ENCODE measurements at places on chromosomes 6 and 20.

DNA sequence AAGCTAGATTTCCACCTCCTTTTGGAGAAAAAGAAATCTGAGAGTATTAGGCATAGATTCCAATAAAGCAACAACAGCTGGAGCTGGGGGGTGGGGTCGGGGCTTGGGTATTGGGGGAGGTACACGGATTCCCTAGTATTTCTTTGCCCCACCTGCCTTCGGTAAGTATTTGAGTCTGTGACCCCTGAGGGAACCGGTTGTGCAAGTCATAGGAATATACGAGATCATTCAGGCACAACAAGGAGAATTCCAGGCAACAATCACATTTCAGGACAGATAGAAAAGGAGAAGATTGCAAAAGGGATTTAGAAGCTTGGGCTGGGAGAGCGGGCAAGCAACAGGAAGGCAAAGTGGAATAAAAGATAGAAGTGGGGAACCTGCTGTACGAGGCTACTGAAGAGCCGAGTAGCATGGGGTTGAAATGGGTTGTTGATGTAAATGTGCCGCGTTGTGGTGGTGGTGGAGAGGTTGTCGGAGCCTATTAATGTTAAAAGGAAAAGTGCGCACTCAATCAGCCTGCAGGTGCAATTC lies 148.9 kb downstream of the BCAS1 start:
- no peak for DNase-seq

GRCh38 chr6:49548613-49549304 lies 1.7 kb upstream of the C6orf141 start:
- no peak for DNase-seq

GRCh38 chr6:158751921-158752320 lies 67.2 kb downstream of the EZR start:
- DNase-seq: no peak

GRCh38 chr6:33147807-33148666 lies 44.2 kb downstream of the COL11A2 start:
- DNase-seq: peak; percentile 58

GRCh38 chr6:28867086-28867409 lies 56.7 kb downstream of the TRIM27 start:
- peak; percentile 47 for DNase-seq

GRCh38 chr20:63579017-63579694 lies 5.1 kb upstream of the HELZ2 start:
- no peak for DNase-seq

- no peak for DNase-seq
Measured at GRCh38 chr6:16688984-16689636, 72.2 kb downstream of the ATXN1 start.

- no peak for DNase-seq
Measured at GRCh38 chr6:27601668-27602254, 128.9 kb upstream of the ZNF184 start.

GRCh38 chr6:41427642-41428335 lies 92.4 kb downstream of the NCR2 start:
- DNase-seq: peak; percentile 38

- peak; percentile 81 for DNase-seq
Measured at GRCh38 chr6:4606821-4607704, 169.1 kb upstream of the CDYL start.

DNA sequence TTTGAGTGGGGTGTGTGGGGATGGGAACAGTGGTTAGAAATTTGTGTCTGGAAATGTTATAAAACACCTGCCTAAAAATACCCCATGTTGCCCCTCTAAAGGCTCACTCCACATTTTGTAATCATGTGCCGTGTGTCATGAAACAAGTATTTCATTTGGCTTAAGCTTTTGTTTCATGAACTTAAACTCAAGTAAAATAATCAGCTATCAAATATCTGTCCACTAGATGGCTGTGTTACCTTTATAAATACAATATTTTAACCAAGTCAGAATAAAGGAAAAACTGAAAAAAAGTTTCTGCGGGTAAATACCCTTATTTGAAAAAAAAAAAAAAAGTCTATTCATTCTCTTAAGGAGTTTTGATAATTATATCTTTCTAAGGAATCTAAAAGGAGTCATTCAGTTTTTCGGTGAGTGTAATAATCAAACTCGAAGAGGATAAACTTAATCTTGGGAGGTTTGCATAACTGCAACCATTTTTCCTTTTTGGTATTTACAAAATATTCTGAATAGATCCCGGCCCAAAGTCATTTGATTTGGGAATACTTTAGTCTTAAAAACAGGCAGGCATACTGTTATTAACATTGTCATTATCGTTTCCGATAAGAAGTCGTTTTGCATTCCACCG lies 29.9 kb upstream of the MTRF1L start:
- DNase-seq: no peak

DNA sequence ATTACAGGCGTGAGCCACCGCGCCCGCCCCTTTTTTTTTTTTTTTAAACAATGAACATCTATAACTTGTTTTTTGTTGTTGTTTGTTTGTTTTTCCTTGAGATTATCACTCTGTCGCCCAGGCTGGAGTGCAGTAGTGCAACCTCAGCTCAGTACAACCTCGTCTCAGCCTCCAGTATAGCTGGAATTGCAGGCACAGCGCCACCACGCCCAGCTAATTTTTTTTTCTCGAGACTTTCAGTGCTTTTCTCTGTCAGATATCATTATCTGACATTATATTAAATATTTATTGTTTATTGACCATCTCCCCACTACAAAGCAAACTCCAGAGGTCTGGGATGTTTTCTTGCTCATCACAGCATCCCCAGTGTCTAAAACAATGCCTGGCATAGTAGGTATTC lies 2.3 kb upstream of the DLK2 start:
- DNase-seq: no peak

GRCh38 chr6:10453596-10453995 lies 38.7 kb upstream of the TFAP2A start:
- no peak for DNase-seq

DNA sequence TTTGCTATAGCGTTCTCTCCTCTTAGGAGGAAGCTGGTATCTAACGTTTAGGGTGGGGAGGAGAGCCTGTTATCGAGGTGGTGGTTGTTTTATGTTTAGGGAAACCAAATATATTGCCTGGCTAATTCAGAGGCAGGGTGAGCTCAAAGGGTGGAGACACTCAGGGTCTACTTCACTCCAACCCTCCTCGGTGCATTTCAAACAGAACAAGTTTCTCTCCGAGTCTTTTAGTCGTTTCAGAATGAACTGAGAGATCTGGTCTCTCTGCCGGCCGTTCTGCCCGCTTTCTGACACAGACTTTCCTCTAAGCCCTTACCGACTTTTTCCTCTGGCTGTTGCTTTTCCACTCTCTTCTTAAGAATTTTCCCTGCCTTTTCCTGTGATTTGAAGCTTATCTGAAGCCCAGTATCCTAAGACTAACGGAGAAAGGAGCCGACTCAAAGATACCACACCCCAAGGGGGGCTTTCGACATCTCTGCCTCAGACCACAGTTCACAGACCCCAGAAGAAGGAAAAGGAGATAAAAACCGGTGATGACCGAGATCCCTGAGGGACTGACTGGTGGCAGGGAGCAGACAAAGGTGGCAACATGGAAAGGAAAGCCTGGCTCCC lies 865 bp downstream of the STK38 start:
- DNase-seq: peak; percentile 10

DNA sequence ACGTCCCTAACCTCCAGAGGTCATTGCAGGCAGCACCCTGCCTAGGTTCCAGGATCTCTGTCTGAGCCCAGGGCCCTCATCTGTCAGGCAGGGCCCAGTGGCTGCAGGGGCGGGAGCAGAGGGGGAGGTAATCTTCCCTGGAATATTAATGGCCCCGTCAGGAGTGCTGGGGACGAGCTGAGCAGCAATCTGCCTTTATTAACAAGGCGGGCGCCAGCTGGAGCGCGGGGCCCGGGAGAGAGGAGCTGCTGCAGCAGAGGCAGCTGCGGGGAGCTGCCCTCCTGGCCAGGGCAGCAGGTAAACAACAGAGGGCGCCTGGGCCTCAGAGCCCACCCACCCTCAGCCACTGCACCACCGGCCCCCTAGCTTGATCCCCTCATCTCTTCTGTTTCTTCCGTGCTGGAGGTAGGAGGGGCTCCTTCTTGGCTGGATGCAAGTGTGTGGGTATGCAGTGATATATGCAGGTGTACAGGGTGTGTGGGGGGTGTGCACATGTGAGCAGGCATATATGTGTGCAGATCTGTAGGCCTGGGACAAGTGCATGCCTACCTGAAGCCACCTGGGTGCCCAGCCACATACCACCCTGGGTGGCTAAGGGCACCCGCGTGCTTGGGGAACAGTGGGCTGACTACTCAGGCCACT lies 131.8 kb upstream of the MLN start:
- DNase-seq: no peak
